NT2/D1 (cell line): ENCODE measurements at places on chromosomes 7 and 10.

DNA sequence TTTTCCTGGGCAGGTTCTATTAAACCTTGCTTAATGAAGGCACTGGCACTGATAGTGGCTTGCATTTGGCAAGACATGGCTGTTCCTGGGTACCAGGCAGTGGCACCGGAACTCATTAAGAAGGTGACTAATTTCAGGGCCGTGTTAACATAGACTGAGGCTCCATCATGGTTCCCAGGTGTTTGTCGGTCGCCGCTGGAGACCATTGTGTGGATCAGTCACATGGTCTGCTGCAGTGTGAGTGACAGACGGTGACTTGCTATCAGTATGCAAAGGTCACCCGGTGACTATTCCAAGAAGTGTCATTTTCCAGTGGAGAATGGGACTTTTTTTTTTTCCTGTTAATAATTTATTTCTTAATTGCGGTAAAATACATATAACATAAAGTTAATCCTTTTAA lies 106.3 kb downstream of the INSYN2A start:
- no peak for DNase-seq

DNA sequence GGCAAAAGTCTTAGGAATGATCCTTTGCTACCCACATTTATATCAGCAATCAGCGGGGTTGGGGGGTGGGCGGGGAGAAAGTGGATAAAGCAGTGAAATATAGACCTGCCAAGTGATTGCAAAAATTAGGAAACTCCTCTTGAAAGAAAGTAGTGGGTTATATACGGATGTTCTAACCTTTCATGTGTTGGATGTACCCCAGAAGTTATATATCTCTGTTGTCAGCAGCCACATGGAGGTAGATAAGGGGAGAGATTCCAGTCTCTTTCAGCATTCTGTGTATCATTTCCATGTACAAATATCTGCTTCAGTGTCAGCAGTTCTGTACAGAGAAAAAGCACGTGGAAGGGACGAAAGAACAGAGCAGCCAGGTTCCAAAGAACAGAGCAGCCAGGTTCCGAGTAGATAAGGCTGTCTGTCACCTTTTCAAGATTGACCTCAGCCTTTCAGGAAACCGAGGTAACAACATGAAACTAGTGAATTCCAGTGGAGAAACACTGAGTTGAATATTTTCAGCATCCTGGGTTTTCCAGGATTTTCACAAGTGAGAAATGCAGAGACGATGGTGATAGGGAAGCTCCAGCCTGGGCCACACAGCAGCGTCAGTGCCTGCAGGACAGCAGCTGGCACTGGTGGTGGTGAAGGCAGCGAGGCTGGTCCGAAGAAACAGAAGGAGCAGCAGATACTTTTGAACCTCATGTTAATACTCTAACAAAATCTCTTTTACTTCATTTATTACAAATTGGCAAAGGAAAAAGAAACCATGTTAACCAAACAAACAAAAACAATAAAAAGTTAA lies 212.3 kb downstream of the C7orf25 start:
- DNase-seq = no peak

DNA sequence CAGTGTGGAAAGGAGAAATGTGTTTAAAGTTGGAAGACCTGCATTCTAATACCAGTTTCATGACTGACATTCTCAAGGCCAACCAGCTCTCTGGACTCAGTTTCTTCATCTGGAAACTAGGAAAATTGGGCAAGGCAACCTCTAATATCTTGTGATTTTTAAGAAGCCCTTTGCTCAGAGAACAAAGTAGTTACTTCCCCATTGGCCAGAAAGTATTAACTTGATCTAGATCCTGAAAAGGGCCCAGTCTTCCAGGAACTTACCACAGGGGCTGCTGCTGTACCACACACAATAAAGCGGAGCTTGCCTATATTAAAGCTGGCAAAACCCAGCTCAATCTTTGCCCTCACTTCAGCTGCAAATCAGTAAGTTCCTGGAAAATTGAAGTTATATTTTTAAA lies 155.6 kb upstream of the ADO start:
- no peak for DNase-seq

DNA sequence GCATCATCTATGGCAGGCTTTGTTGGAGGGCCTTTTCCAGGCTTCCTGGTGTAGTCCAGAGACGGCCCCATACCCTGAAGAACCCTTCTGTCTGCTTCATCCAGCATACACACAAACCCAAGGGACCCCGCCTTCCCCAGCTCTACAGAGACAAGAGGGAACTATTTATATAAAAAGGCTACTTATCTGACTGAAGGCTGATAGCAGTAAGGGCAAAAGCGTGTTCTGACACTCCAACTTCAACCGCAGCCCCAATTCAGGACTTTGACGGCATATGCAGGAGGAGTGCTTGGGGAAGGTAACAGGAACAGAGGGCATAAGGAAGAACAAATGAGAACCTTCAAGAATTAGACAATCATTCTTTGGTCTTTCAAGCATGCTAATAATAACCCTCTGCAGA lies 21.0 kb downstream of the GNA12 start:
- DNase-seq = no peak

DNA sequence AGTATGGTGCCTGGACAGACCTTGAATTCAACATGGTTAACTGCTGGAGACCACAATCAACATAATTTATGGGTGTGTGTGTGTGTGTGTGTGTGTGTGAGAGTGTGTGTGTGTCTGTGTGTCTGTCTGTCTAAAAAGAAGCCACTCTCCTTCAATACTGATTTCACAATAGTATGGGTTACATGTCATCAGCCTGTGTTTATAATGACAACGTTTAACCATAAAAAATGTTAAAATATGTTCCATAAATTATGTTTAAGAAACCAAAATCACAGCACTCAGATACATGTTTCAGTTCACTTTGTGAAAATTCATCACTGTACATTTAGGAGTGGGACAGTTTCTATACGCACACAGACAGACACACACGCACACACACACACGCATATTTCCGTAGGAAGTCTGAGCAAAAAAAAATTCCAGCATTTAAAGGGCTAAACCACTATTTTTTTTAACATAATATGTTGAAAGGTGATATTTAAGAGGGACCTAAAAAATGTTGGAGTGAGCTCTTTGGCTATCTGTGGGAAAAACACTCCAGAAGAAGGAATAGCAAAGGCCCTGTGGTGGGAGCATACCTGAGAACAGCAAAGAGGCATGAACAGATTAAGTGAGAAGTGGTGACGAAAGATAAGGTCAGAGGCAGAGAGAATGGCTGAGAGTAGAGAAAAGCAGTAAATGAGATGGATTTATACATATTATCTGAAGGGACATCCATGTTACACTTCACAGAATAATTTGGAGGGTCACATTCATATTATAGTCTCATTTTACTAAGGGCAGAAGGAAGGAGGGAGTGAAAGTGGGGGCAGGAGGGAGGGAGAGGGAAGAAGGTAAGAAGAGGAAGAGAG lies 10.9 kb downstream of the PDZD8 start:
- DNase-seq = no peak
